Ureter (tissue), 1 donor: ENCODE measurements at places on chromosomes 4 and X.

- no peak for DNase-seq
Measured at GRCh38 chr4:67746797-67747495, 7.2 kb downstream of the GNRHR start.

DNA sequence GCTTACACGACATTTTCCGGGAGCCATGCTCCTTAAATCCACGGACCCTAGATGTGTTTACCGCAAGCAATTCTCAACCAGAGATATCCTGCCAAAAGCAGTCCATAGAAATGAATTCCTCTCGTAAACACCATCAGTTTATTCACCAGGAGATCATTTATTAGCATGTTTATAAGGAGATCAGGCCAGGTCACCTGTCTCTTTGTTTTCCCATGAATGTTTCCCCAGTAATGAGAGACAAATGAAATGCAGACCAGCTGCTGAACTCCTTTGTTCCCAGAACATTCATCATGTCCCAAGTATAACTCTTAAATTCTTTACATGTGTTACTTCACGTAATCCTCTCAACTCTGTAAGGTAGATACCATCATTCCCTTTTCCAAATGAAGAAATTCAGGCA lies 137.1 kb downstream of the DDX53 start:
- DNase-seq, result no peak

DNA sequence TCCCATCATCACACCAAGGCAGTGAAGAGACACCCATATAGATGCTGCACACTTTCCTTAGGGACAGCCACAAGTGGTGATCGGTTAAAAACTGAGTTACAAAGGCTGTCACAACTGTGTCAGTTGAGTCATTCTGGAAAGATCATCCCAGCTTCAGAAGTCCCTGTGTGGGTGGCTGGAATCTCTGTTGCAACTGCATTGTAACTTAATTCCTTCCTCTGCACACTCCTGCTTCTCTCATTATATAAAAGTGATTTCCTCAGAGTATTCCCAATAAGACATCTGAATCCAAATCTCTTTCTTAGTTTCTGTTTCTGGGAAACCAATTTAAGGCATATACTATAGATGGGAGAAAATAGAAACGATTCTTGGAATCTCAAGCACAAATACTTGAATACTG lies 88.1 kb downstream of the FSTL5 start:
- DNase-seq, result no peak

- DNase-seq, result no peak
Measured at GRCh38 chr4:70741867-70742658, 20.3 kb downstream of the RUFY3 start.

GRCh38 chr4:100026066-100026465 lies 76.0 kb upstream of the H2AZ1 start:
- no peak for DNase-seq
